Anterior cingulate cortex (tissue), 58 donors: ENCODE measurements at places on chromosomes 1 and 21.

GRCh38 chr1:214637722-214638458 is 34.9 kb downstream of the CENPF start:
- no peak for DNase-seq

DNA sequence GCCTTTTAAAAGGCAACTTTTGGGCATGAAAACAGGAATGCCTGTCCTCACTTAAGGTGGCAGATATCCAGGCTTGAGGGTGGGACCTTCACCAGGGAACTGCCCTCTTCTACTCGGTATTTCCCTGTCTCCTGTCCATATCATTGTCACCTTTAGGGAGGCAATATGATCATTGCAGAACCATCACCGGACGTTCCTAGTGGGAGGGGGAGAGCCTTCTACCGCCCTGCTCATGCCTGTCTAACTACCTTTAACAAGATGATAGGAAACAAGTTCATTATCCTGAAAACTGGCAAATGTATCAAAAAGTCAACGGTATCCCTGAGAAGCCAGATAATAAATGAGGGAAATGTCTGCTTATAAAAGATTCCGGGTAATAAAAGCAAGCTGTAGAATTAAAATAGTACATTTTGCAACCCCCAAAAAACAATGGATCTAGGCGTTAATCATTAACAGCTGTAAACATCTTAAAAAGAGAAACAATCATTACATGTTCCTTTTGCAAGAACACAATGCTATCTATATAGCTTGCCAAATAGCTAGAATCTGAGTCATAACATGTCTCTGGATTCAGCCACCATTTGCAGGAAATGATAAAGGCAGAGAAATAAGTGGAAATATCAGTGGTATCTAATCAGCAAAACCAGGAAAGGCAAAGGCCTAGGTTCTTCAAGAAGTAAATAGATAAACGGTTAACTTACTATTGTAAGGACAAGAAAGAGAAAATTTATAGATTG is 852.9 kb upstream of the ADGRL4 start:
- DNase-seq, result no peak

DNA sequence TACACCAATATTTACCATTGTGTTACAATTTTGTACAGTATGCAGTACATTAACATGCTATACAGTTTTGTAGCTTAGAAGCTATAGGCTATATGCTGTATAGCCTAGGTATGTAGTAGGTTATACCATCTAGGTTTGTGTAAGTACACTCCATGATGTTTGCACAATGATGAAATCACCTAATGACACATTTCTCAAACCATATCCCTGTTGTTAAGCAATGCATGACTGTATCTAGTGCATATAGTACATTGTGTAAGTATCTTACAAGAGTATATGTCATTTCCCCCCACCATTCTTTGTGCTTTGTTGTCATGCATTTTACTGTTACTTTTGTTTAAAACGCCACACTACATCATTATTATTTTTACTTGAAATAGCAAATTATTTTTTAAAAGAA is 65.7 kb upstream of the RNF11 start:
- DNase-seq, result no peak

DNA sequence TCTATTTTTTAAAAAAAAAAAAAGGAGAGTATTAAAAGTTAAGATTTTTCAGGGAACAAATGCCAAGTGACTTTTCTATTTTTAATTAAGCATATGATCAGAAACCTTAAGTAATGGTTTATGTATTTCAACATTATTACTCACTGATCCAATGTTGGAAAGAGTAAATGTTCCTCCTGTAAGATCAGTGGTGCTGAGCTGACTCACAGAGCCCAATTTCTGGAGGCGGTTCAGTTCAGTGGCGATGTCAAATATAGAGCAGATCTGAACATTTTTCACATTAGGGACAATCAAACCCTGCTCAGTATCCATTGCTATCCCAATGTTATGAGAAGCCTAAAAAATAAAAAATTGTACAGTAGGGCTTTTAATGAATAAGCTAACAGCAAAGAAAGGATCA is 28.2 kb upstream of the LRRC39 start:
- DNase-seq, result no peak

GRCh38 chr1:47868348-47868676 is 128.9 kb downstream of the TRABD2B start:
- DNase-seq, result no peak

DNA sequence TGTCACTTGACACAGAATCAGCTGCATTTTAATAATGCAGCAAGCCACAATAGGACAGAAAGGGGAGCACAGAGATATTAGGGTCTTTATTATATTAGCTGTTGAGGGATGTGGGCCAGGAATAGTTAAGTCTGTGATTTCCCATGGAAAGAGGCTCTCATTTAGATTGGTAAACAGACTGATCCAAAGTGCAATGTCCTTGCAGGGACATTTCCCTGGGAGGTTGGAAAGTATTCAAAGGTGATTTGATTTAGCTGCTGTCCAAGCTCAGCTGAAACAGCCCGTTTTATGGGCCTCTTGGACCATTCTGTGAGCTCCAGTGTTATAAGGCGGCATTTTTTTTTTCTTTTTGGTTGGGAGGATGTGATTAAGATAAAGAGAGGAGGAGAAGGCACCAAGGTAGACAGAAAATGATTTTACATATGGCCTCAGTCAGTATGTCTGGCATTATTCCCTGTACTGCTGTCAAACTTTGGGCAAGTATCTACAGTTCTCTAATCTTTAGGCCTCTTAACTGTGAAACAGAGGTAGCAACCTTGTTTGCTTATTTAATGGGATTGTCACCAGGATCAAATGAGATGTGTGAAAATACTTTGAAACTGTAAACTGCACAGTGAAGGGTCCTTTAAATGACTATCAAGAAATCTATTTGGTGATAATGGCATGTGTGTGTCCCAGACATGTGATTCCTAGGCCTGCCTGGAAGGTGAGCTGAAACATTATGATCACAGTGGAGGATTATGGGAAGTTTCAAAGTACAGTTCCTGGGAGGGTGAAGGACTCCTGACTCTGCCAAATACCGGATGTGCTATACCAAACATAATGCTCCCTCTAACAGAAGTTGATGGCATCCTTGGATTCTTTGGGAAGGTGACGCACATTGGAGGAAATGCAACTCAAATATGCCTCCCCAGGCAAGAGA is 62.2 kb downstream of the NOS1AP start:
- DNase-seq, result no peak

GRCh38 chr1:113542221-113542701 is 151.9 kb downstream of the MAGI3 start:
- DNase-seq, result no peak

DNA sequence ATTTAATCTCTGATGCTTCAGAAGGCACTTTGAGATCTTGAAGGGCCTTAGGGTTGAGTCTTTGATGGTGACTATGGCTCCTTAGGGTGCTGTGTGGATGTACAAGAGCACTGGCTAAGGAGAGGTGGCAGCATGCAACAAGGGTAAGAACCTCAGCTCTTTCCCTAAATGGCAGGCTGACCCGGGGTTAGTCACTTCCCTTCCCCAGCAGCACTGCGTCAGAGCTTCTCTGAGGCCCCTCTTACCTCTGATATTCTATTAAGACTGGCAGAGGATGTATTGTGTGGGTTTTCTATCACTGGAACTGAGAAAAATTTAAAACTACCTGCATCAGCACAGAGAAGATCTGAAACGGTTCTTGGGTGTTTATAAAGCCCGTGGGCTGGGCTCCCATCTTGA is 11.8 kb downstream of the C1orf116 start:
- DNase-seq, result no peak

DNA sequence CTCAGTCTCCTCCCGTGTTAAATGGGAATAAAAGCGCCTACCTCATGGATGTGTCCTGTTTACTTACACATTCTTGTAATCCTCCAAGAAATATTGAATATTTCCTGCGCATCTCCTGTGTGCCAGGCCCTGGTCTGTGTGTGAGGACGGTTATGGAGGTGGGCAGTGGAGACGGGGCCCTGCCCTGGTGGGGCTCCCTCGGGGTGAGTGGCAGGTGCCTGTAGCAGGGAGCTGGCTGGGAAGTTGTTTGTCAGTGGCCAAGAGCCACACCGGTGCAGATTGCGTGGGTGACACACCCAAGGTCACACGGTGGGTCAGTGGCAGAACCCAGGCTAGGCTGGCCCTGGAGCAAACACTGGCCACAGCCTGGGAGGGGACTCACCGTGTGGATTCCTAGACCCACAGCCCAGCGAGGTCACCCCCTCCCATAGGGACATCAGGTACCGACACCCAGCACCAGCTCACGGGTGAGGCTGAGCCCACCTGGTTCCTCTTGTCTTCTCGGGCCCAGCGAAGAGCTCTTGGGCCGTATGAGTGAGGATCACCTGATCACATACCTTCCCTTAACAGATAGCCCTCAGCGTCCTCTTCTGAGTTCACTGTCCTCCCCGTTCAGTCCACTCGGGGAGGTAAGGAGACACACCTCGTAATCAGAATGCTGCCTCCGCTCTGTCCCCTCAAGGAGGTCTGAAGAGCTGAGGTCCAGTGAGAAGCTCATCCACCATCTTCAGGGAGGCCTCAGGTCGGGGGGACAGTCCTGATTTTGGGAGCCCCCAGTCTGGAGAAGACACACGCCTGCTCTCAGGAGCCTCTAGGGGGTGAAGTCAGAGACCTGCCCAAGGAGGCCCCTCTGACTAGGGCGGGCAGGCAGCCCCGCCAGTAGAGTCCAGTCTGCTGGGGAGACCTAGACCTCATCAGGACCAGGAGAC is 349.6 kb downstream of the MATN1 start:
- DNase-seq, result no peak

DNA sequence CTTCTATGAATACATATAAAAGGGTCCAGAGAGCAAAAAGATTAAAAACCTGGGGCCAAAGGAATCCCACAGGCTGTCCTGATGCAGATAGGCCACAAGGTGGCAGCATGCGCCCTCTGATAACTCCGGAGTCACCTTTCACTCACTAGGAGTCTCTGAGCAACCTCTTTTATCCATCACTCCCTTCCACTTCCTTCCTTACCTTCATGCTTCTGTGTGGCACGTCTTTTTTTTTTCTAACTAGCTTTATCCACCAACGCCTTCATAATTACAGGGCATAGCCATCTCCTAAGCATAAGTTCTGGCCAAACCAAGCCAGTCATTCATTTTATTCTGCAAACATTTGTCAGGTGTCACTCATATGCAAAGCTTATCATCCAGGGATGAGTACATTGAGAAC is 3.9 kb upstream of the PGLYRP4 start:
- no peak for DNase-seq

GRCh38 chr21:45949928-45950739 is 31.4 kb upstream of the COL6A1 start:
- DNase-seq, result no peak

GRCh38 chr1:113859478-113860175 is 11.9 kb downstream of the PTPN22 start:
- DNase-seq, result no peak

DNA sequence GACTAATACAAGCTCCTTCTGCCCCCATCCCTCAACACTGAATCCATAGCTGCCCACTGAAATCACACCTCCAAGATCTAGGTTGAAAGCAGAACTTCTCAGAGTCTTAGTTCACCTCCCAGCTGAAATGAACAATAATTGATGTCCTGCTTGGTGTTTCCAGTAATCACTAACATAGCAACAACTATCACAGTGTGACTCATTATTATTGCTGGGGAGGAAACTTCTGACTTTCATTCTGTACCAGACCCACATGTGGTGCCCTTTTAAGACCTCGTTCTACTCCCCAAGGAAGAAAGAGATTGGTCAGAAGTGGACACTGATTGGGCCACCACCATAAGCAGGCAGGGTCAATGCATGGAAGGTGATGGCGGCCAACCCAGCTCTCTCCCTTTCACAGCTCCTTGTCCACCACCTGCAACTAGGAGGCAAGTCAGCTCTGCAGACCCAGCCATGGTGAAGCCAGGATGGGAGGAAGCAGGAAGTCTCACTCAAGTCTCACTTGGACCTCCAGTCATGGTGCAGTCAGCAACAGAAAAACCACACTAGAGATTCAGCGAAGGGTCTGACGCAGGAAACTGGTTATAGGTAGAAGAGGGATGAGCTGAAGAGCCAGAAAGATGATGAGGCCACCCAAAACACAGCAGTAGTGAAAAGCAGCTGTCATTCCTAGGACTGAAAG is 720.2 kb downstream of the PTPRU start:
- DNase-seq, result no peak

DNA sequence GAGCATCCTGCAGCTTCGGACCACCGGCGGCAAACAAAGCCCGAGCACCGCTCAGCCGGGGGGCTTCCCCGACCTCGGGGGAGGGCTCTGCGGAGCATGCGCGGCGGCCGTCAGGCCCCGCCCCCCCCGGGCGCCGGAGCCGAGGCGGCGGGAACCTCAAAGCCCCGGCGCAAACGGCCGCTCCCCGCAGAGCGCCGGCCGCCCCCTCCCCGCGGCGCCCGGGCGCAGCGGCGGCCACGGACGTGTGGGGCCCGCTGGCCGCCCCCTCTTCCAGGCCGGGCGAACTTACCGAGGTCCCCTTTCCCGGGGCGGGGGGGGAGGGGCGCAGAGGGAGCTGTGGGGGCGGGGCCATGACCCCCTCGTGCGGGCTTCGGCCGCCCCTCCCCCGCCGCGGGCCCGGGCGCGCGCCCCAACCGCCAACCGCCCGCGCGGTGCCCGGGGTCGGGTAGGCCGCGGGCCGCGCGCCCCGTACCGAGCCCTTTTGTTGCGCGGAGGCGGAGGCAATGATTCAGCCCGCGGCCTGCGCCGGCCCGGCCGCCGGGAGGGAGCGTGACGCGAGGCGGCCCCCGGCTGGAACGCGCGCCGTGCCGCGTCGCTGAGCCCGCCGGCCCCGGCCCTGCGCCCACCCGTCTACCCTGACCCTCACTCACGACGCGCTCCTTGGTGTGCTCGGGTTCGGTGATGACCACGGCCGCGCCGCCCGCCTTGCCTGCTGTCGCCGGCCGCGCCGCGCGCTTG is 1.7 kb downstream of the RCC2 start:
- DNase-seq, result no peak

GRCh38 chr21:37619464-37619974 is 252.9 kb downstream of the DYRK1A start:
- no peak for DNase-seq

DNA sequence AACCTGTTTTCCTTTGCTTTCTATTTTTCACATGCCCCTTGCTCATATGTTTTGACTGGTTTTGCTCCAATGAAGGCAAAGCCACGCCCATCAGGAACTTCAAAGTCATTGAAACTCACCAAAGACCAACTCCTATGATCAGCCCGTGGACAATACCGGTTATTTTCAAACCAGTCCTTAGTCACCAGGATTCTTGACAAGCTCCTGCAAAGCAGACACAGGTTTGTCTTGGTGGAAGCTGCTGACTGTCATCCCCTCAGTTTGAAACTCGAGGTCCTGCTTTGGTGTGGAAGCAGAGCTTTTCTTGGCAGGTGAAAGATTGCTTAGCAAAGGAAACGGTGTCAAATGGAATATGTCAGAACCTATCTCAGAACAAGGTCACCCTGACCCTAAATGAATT is 384.7 kb upstream of the CXADR start:
- DNase-seq, result no peak

- no peak for DNase-seq
Measured at GRCh38 chr1:84299536-84300170, 1.9 kb upstream of the SAMD13 start.

GRCh38 chr1:231829332-231829731 is 202.7 kb downstream of the DISC1 start:
- DNase-seq, result no peak

GRCh38 chr1:200834383-200834782 is 38.4 kb upstream of the GPR25 start:
- no peak for DNase-seq
